ENCODE measurements at places on chromosomes 6 and 20.

DNA sequence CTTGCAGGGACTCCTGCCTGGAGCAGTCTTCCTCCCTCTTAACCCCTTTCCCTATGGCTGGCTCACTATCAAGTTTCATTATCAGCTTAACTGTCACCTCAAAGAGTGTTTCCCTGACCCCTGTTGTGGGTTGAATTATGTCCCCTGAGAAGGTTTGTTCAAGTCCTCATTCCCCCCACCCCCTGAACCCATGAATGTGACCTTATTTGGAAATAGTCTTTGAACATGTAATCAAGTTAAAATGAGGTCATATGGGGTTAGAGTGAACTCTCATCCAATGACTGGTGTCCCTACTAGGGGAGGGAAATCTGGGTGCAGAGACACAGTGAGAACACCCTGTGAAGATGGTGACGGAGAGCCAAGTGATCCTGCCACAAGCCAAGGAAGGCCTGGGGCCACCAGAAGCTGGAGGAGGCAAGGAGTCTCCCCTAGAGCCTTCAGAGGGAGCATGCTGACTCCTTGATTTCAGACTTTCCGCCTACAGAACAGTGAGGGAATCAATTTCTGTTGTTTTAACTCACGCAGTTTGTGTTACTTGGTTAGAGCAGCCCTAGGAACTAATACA, 165.2 kb upstream of the TOP1 start:
- no peaks in the 10 kb centered on the region for H3K36me3 ChIP-seq
- H3K4me1 ChIP-seq: peaks cover 5% of the 10 kb centered on the region
- H3K4me3 ChIP-seq: no peak overlapping the region
- no peak overlapping the region for H3K27ac ChIP-seq
- no peak for DNase-seq
- no peaks in the 10 kb centered on the region for H3K27me3 ChIP-seq

DNA sequence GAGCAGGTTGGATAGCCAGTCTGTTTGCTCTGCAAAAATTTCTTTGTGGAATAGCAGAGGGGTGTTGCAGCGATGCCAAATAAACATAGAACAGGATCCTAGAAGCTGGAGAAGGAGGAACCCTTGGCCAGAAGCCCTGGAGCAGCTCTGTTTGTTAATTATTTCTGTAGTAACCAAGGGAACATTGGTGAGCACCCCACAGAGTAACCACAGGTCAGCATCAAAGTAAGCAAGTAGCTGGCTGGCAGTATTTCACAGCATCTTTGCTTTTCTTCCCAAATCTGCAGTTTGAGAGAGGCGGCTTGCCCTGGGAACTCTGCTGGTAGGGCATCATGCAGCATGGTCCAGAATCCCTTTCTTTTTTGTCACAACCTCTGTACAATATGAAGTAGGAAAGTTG, 12.7 kb upstream of the APMAP start:
- DNase-seq: no peak
- peaks cover 56% of the 10 kb centered on the region for H3K36me3 ChIP-seq
- peaks cover 8% of the 10 kb centered on the region for H3K4me1 ChIP-seq
- no peak overlapping the region for H3K27ac ChIP-seq

DNA sequence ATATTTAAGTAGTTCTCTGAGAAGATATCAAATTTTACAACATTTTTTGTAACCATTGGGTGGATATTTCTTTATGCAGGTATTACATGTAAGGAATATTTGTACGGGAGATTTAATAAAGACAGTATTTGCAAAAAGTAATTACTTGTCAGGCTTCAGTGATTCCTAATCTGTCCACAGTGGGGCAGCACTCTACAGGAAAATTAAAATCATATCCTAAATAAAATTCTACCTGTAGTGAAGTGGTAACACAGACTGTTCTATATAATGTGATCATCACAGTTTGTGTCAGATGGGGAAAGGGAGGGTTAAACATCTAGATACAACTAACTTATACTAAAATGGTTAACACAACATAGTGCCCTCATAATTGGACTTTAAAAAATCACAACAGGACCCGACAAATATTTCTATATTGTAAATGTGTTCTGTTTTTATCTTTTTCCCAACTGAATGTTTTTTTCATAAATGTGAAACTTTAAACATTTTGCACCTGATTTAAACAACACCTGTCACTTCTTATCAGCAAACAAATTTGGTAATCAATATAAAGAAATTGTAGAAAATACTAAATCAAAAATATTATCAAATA, 145.6 kb upstream of the MANEA start:
- no peak for DNase-seq
- H3K4me1 ChIP-seq: no peaks in the 10 kb centered on the region
- H3K27ac ChIP-seq: no peak overlapping the region
- H3K27me3 ChIP-seq: no peaks in the 10 kb centered on the region
- no peaks in the 10 kb centered on the region for H3K36me3 ChIP-seq

DNA sequence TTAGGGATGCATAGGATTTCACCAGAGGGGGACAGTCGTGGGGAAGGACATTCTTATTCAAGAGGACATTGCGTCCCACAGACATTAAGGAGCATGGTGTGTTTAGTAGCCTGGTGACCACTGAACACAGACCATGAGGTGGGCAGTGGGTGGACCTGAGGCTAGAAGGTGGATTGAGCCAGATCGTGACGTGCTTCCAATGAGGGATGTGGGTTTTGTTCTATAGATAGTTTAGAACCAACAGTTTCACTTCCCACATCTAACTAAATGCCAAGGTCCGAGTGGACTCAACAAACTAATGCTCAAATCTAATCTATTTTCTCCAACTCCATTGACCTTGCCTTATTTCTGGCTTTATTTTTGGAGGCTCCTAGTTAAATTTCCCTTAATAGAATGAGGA, 58.5 kb downstream of the OGFRL1 start:
- H3K4me3 ChIP-seq: no peak overlapping the region
- H3K27me3 ChIP-seq: no peaks in the 10 kb centered on the region
- no peak for DNase-seq
- peaks cover 37% of the 10 kb centered on the region for H3K4me1 ChIP-seq
- H3K27ac ChIP-seq: no peak overlapping the region
- no peaks in the 10 kb centered on the region for H3K36me3 ChIP-seq

DNA sequence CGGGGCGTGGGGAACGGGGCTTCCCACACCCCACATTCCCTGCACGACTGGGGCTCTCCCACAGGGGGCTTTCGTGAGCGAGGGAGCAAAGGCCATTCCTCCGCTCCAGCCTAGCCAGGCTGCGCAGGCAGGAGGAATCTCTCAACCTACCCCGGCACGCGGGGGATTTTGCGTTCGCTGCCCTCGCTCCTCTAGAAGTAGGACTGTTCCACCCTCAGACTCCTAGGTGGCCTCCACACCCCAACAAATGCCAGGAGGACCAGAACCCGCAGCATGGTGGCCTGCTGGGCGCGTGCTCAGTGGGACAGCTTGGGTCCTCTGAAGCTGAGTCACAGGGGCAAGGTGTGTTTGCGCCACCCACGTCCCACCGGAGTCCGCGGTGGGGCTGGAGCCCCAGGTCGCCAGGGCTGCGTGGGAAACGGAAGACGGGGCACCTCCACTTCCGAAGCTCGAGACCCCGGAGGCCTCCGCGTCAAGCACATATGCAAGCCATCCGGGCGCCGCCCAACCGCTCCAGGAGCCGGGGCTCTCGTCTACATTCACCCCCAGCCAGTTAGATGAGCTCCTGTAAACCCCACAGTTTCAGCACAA, 1938.5 kb upstream of the DEFB115 start:
- no peak for DNase-seq
- H3K4me3 ChIP-seq: no peak overlapping the region
- no peaks in the 10 kb centered on the region for H3K27me3 ChIP-seq
- no peaks in the 10 kb centered on the region for H3K4me1 ChIP-seq

- H3K27ac ChIP-seq: no peak overlapping the region
- H3K4me1 ChIP-seq: no peaks in the 10 kb centered on the region
- no peaks in the 10 kb centered on the region for H3K36me3 ChIP-seq
- no peak overlapping the region for H3K4me3 ChIP-seq
Observed at GRCh38 chr20:13212750-13213149, 8.3 kb upstream of the ISM1 start.

DNA sequence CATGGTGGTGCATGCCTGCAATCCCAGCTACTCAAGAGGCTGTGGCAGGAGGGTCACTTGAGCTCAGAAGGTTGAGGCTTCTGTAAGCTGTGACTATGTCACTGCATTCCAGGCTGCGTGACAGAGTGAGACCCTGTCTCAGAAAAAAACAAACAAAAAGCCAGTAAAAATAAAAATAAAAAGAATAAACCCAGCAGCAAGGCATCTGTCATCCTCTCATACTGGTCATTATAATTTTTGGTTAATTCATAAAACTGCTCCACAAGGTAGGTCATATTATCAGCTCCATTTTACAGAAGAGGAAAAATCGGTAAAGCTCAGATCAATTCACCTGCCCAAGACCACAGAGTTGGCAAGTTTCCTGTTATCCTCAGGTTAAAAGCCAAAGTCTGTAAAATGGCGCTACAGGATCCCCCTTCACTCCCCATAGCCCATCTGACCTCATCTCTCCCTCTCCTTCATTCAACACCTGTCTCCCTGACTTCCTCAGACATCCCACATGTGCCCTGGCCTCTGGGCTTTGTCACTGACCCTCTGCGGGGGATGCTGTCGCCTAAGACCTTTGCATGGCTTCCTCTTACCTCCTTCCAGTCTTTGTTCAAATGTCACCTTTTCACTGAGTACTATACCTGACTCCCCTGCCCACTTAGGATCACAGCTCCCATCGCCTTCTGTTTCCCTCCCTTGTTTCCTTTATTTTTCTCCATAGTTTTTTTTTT, 213.2 kb upstream of the ZNF217 start:
- no peaks in the 10 kb centered on the region for H3K4me1 ChIP-seq
- H3K27me3 ChIP-seq: no peaks in the 10 kb centered on the region
- H3K36me3 ChIP-seq: no peaks in the 10 kb centered on the region
- no peak overlapping the region for H3K27ac ChIP-seq

GRCh38 chr6:134341999-134342567, 24.2 kb upstream of the SGK1 start:
- H3K36me3 ChIP-seq: no peaks in the 10 kb centered on the region
- no peak overlapping the region for H3K27ac ChIP-seq
- no peak for DNase-seq
- H3K4me1 ChIP-seq: peaks cover 13% of the 10 kb centered on the region
- H3K4me3 ChIP-seq: no peak overlapping the region

- H3K4me1 ChIP-seq: peaks cover 12% of the 10 kb centered on the region
- H3K36me3 ChIP-seq: no peaks in the 10 kb centered on the region
- H3K27me3 ChIP-seq: no peaks in the 10 kb centered on the region
- no peak for DNase-seq
- no peak overlapping the region for H3K4me3 ChIP-seq
Observed at GRCh38 chr6:9646342-9647070, 768.4 kb downstream of the TFAP2A start.

DNA sequence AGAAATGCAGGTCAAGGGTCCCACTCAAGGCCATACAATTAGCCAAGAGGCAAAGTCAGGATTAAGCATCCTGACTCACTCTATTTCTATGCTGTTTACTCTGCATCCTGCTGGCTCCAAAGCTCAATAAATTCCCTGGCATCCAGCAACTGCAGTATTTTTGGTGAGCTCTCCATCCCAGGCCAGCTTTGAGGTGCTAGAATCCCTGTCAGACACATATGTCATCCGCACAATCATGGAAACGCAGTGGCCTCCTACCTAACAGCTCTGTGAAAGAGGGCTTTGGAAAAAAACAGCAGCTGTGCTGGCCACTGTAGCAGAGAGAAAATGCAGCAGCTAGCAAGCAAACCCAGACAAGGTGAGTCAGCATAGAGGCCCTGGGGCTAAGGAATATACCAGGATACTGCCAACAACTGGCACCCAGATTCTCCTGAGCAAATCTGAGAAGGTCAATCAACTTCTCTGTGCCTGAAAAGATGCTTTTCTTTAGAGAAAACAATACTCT, 58.4 kb downstream of the ANKEF1 start:
- no peak overlapping the region for H3K27ac ChIP-seq
- no peaks in the 10 kb centered on the region for H3K4me1 ChIP-seq
- H3K36me3 ChIP-seq: no peaks in the 10 kb centered on the region
- H3K4me3 ChIP-seq: no peak overlapping the region
- H3K27me3 ChIP-seq: no peaks in the 10 kb centered on the region
- DNase-seq: no peak

GRCh38 chr20:50577175-50578018, 67.2 kb downstream of the PTPN1 start:
- H3K27me3 ChIP-seq: no peaks in the 10 kb centered on the region
- peaks cover 99% of the 10 kb centered on the region for H3K36me3 ChIP-seq
- DNase-seq: peak; percentile 71
- no peak overlapping the region for H3K4me3 ChIP-seq

DNA sequence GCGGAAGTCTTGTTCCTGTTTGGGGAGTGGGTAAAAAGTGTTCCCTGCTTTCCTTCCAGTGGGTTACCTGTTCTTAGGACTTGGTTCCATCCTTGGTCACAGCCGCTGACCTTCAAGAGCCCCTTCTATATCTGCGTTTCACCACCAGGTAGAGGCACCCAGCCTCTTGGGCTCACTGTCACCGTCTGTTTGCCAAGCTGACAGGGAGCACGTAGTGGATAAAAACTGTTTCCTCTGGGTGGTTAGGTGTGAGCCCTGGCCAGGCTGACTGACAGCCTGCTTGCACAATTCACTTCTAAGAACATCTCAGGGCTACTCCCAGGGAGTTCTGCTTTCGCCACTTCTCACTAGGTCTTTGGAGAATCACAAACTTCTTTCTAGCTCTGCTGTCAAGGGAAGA, 1.8 kb upstream of the JPH2 start:
- no peaks in the 10 kb centered on the region for H3K36me3 ChIP-seq
- peaks cover 20% of the 10 kb centered on the region for H3K4me1 ChIP-seq
- no peak overlapping the region for H3K27ac ChIP-seq
- peaks cover 17% of the 10 kb centered on the region for H3K27me3 ChIP-seq

- H3K4me3 ChIP-seq: no peak overlapping the region
- DNase-seq: no peak
- no peak overlapping the region for H3K27ac ChIP-seq
- no peaks in the 10 kb centered on the region for H3K4me1 ChIP-seq
Observed at GRCh38 chr6:12546410-12547002, 170.1 kb upstream of the PHACTR1 start.

DNA sequence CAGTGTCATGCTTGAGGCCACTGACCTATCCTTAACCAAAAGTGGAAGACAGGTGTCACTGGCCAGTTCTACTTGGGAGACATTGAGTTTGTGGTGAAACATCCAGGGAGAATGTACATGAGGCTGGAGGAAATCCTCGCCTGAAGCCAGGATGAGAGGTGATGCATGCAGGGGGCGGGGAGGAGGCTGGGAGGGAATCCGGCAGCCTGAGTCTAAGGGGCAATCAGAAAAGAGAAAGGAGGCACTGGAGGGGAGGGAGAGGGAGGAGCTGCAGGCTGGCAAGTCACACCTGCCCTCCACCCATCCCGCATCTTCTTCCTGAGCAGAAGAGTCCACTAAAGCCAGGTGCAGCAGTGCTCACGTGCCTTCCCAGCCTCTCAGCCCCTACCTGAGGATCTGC, 14.9 kb upstream of the DDO start:
- H3K27ac ChIP-seq: no peak overlapping the region
- no peak for DNase-seq
- peaks cover 7% of the 10 kb centered on the region for H3K27me3 ChIP-seq

GRCh38 chr20:12072954-12073264, 155.2 kb downstream of the BTBD3 start:
- no peak overlapping the region for H3K4me3 ChIP-seq
- H3K27ac ChIP-seq: no peak overlapping the region
- DNase-seq: no peak
- no peaks in the 10 kb centered on the region for H3K4me1 ChIP-seq
- no peaks in the 10 kb centered on the region for H3K36me3 ChIP-seq

- no peaks in the 10 kb centered on the region for H3K4me1 ChIP-seq
- H3K27ac ChIP-seq: no peak overlapping the region
- no peaks in the 10 kb centered on the region for H3K36me3 ChIP-seq
Observed at GRCh38 chr6:159268511-159268910, 99.3 kb downstream of the FNDC1 start.
